ENCODE measurements at places on chromosomes 4 and X.

DNA sequence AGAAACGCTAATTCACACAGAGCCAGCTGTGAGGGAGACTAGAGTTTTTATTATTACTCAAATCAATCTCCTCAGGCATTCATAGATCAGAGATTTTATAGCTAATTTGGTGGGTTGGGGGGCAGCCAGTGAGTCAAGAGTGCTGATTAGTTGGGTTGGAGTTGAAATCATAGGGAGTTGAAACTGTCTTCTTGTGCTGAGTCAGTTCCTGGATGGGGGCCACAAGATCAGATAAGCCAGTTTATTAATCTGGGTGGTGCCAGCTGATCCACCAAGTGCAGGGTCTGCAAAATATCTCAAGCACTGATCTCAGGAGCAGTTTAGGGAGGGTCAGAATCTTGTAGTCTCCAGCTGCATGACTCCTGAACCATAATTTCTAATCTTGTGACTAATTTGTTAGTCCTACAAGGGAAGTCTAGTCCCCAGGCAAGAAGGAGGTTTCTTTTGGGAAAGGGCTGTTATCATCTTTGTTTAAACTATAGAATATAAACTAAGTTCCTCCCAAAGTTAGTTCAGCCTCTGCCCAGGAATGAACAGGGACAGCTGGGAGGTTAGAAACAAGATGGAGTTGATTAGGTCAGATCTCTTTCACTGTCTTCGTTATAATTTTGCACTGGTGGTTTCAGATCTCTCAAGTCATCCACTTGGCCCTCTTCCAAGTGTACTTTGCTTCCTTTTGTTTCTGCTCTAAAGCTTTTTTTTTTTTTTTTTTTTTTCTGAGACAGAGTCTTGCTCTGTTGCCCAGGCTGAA lies 5.4 kb upstream of the NAA11 start:
- no peak for DNase-seq

DNA sequence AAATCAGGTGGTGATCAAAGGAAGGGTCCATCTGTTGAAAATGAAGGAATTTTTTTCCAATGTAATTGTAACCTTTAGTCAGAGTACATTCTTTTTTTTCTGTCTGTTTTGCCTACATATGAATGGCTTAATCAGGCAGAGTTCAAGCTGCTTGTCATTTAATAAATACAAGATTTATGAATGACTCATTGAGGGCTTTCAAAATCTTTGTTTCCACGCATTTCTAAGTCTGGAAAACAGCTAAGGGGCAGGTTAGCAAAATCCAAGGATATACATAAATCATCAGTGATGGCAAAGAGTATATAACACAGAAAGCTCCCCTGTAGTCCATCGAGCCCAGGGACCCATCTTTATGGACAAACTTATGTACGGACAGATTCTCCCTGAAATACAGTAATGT lies 1.8 kb downstream of the CA5B start:
- no peak for DNase-seq

GRCh38 chrX:38452603-38453002 lies 100.2 kb downstream of the OTC start:
- no peak for DNase-seq

DNA sequence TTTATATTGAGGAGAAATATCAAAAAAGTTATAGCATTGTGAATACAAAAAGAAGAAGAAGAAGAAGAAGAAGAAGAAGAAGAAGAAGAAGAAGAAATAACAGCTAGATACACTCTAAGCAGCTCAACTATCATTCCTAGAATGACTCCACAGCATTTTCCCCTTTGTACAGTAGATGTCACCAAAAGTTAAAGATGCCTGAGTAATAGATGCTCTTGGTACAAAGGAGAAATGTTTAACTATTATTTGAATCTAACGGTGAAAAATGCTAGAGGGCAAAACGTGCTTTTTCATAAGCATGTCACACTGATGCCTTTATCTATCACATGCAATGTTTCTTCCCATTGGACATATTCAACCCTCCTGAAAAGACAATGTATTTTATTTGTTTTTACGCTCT lies 178.4 kb upstream of the GPRIN3 start:
- no peak for DNase-seq

GRCh38 chrX:132219343-132219768 lies at the start of gene RAP2C:
Gene RAP2C (minus strand): TSS chrX:132219447. CDS start chrX:132217268, 2,179 bp downstream.
- DNase-seq: peak; percentile 63

Measured in NCI-H510A (cell line).